ENCODE measurements at places on chromosomes 3 and 15.

DNA sequence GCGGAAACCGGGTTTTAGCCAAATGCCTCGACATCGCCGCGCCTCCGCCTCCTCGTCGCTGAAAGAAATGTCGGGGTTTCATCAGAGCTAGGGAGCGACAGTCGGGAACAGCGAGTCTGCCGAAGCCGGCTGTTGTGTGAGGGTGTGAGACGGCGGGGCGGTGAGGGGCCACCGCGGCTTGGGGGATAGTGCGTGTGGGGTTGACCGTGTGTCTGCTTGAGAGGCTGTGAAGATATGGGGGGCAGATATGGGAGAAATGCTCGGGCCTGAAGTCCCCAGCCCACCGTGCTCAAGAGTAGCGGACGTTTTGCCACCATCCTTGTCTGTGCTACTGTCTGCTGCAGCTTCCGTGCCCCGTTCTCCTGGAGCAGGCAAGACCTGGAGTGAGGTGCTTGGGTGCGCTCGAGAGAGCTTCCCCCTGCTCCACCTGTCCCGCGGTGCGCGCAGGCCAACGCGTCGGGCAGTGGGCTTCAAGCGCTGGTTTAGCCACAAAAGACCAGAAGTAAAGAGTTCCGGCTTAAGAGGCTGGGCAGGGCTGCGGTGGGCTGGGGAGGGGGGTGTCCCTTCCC lies 716 bp upstream of the ISLR2 start:
- DNase-seq, result no peak

- no peak for DNase-seq
Observed at GRCh38 chr15:101149864-101150722, 101.8 kb downstream of the CHSY1 start.

- no peak for DNase-seq
Observed at GRCh38 chr15:80266113-80266512, 14.1 kb upstream of the CTXND1 start.

- peak; percentile 19 for DNase-seq
Observed at GRCh38 chr3:67357610-67358458, 296.6 kb downstream of the SUCLG2 start.

DNA sequence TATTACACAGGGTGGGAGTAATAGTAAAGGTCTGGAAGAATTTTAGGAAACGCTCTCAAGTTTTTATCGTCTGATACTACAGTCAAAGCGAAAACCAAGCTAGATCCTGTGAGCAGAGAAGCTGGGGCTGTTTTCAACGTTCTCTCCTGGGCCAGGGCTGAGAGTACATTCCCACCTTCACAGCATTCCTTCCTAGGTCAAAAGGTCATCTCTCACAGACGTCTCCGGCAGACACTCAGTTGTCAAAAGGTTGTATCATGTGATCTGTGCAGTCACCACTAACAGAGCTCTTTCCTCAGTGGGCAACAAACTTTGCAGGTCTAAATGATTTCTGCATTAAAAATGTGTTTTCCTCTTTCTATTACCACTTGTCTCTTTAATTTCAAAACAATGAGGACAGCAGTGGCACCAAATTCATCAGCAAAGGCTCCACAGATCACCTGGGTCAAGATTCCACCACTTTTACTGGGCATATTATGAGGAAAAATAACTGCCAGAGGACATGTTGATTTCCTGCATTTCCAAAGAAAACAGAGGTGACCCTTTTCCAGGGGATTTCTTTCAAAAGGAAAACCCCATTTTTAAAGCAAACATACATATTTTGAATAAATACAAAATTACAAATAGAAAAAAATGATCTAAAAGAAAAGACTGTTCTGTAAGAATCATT lies 41.9 kb downstream of the MEIS2 start:
- DNase-seq, result no peak
